ENCODE measurements at places on chromosomes 5 and 9.

GRCh38 chr5:166428264-166428803 is 1863.1 kb upstream of the WWC1 start:
- no peak for DNase-seq

- no peak for DNase-seq
Measured at GRCh38 chr5:93034621-93035590, 546.1 kb downstream of the NR2F1-AS1 start.

- no peak for DNase-seq
Measured at GRCh38 chr5:6446042-6446441, 2.6 kb upstream of the UBE2QL1 start.

- no peak for DNase-seq
Measured at GRCh38 chr9:2979957-2980610, 136.2 kb upstream of the PUM3 start.

- no peak for DNase-seq
Measured at GRCh38 chr5:86605881-86606280, 11.9 kb upstream of the COX7C start.

- DNase-seq = no peak
Measured at GRCh38 chr9:121701736-121702261, 50.4 kb downstream of the DAB2IP start.
